Activated CD8-positive, alpha-beta memory T cell treated with anti-CD3 and anti-CD28 coated beads for 4 hours (primary cell): ENCODE measurements at places on chromosomes 7 and 10.

DNA sequence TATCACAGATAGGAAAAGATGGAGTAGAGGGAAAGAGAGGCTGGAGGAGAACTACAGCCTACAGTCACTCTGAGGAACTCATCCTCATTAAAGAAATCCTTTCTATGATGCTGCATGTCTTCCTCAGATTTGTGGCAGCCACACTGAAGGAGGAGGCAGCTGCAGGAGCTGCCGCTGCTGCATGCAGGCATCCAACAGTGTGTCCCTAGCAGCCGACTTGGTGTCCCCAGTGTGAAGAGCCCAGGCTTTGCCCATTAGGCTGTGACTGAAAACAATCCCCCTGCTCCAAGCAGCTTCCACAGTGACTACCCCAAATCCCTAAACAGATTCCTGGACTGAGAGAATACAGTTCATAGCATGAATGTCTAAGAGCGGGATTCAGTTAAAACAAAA, 23.1 kb downstream of the SKIDA1 start:
- no peak for DNase-seq

- no peak for DNase-seq
These were observed 25.2 kb upstream of the WNT16 start for GRCh38 chr7:121303422-121304101.

DNA sequence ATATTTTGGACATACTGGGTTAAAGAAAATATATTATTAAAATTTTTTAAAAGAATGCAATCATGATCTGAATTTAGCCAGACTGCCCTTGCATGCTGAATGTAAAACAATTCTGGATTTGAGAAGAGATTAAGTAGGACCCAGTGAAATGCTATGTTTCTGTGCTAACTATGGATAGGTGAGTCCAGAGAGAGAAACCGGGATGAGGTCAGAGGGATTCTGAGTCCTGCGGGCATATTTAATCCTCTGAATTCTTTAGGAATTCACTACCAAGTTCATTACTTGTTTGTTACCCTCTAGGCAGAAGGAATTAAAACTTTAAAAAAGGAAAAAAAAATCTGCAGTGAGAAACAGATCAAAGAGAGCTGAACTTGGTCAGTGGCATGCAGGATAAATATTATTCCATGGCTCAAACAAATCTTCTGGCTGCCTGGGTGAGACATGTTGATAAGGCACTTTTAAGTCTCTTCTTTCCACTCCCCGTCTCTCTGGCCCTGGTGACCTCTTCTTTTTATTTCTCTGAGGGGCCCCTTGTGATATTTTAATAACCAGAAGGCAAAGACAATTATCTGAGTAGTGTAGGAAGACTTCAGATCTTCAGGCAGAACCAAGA, 50.2 kb upstream of the LYZL1 start:
- no peak for DNase-seq

- no peak for DNase-seq
These were observed 19.0 kb downstream of the PIK3AP1 start for GRCh38 chr10:96701265-96701664.
